ENCODE measurements at places on chromosomes 3 and 15.
A peak's percentile ranks its signal among the peaks of the same experiment; 100 is the strongest.

GRCh38 chr3:162332344-162332743 is 835.7 kb downstream of the OTOL1 start:
- DNase-seq: no peak

- no peak for DNase-seq
Observed at GRCh38 chr3:46546896-46547440, 19.1 kb downstream of the LRRC2 start.

DNA sequence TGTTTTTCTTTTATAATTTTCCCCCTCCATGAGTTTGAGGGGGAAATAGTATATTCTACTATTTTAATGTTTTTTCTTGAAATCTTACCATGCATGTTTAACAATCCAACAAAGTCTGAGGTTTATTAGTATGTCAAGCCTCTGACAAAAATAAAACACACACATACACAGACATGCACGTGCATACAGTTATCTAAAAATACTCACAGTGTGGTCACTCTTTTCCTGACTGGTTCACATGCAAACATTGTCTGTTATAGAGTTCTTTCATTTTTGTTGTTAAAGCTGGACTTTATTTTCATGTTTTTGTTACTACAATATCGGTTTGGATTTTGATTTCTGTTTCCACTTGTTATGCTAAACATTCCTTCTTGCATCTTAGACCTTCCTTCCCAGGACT is 236.6 kb downstream of the MFSD1 start:
- DNase-seq: no peak

DNA sequence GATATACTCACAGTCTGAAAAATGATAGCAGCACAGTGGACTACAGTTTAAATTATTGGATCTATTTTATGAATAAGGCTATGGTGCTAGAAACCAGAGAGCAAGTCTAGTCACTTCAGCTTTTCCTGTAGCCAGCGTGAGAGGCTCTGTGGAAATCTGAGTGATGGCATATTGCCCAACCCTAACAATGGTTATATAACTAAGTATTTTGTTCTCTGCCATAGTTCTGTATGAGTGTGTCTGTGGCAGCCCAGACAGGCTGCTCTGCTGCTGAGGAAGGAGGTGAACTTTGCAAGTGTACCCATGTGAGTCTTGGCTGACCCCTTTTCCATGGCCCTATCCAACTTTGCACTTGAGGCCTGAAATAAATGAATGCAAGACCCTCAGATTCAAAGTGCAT is 105.7 kb downstream of the LRTM1 start:
- DNase-seq: no peak

DNA sequence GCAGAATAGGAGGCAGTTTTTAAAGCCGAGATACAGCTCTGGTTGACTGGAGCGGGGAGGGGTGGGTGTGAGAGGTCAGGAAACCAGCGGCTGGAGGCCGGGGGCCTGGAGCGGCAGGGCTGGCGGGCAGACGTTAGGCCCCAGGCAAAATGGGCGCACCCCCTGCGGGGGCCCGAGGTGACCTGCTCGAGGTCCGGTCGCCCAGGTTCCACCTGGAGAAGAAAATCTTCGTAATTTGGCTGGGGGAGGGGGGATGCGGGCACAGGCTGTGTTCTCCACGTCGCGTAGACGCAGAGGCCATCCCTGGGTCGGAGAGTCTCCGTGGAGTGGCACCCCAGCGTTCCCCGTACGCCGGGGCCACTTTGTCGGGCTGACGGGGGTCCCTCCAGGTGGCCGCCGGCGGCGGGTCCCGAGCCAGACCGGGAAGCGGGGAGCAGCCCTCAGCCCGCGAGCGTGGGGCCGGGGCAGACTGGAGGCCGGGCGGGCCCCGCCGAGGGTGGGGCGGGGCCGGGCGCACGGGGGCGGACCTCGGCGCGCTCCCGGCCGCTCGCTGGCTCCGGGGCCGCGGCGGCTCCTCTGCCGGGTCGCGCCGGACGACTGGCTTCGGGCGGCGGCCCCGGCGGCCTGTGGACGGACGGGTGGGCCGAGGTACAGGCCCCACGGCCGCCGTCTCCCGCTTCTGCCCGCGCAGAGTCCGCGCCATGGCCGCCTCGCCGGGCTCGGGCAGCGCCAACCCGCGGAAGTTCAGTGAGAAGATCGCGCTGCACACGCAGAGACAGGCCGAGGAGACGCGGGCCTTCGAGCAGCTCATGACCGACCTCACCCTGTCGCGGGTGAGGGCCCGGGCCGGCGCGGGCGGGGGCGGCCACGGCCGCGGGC is at the start of gene CRTC3:
CRTC3 (plus strand) TSS at position 553 of the 879 bp plus-strand sequence; CDS start at position 702, 149 bp downstream.
- DNase-seq: peak; percentile 69
